Cerebellar nuclear complex (tissue), 1 donor: ENCODE measurements at places on chromosomes 11 and 22.

DNA sequence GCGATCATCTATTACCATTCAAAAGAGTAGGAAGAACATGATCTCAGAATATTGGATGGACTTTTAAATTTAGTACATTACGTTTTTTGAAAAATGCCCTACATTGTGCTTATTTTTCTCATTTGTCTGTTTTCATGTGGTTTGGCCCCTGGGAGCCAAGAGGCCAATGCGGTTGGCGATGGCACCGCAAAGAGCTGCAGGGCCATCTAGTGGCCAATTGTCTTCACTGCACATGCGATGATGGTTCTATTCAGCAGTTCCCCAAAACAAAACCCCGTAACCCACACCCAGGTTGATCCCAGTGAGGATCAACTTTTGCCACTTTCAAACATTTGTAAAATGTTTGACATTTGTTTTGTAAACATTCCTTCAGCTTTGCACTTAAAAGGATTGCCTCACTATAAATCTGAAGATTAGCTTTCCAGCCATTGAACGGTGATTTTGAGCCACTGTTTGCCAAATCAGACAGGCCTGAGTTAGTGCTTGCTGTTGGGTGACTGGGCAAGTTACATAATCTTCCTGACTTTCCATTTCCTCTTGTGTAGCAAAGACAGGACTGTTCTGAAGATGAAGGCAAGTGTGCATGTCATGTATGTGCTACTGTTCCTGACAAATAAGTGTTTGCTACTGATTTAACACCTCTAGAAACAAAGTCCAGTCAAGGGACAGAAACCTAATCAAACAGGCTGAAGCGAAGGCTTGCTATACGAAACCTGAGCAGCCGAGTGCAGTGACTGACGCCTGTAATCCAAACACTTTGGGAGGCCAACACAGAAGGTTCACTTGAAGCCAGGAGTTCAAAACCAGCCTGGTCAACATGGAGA lies 29.2 kb upstream of the XBP1 start:
- no peak for DNase-seq

- no peak for DNase-seq
Measured at GRCh38 chr22:44618400-44618799, 83.6 kb upstream of the PRR5 start.

DNA sequence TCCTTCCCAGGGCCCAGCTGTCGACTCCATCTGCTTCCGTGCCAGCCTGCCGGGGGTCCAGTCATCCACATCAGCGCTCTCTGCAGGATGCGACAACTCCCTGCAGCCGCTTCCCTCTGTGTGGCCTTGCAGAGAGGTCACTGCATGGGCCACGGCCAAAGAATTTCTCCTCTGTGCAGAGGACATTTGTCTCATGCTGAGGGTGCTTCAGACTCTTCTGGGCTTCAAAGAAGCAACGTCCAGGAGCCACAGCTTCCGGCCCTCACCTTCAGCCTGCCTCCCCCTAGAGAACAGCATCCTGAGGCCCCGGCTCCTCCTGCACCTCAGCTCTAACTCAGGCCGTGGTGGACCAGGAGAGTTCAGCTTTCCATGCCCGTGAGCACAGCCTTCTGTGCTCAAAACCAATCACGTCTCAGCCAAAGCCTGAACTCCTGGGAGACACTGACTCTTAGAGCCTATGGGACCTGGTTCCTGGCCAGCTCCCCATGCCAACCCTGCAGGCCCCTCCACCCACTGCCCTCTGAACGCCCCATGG lies 258.9 kb downstream of the BRD1 start:
- no peak for DNase-seq

DNA sequence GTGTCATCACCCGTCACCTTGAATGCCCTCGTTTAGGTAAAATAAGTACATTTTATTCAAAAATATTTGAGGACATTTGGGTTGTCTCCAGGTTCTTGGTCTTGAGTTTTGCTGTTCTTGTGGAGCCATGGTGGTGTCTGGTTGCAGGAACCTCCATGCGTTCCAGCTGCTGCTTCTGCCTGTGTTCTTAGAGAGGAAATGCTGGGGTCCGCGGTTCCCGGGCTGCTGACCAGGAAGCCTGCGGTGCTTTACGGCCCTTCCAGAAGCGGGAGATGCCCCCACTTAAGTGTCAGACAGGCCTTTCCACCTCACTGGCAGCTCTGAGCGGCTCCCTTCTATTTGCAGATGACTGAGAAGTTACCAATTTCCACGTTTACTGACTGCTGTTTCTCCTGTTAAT lies 66.8 kb downstream of the LRP5 start:
- DNase-seq: no peak

GRCh38 chr11:38481391-38481790 lies 1883.4 kb upstream of the RAG2 start:
- DNase-seq: no peak

GRCh38 chr11:33013755-33014154 lies 1.9 kb upstream of the DEPDC7 start:
- DNase-seq: no peak

DNA sequence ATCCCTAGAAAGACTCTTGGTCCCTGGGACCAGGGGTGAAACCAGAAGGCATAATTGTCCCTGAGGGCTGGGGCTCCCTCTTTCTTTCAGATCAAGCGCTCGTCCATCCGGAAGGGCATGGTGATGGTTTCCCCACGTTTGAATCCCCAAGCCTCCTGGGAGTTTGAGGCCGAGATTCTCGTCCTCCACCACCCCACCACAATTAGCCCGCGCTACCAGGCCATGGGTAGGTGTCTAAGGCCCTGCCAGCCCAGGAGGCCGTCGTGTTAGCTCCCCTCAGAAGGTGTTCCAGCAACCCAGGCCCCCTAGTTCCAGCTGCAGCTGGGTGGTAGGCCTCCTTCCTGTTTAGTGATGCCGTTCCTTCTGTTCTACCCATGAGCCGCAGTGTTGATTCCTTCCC lies 21.4 kb downstream of the GTPBP1 start:
- no peak for DNase-seq

DNA sequence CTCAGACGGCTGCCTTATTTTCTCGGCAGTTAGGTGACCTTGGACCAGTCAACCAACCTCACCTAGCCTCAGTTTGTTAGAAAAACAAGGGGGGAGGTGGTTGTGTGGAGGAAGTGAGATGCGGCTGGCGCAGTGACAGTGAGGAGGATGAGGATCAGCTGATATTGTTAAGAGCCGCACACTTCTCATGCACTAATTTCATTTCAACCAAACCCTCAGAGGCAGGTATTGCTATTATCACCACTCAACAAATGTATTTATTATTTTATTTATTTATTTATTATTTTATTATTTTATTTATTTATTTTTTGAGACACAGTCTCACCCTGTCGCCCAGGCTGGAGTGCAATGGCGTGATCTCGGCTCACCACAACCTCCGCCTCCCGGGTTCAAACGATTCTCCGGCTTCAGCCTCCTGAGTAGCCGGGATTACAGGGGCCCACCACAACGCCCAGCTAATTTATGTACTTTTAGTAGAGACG lies 2.1 kb downstream of the LGALS1 start:
- no peak for DNase-seq

DNA sequence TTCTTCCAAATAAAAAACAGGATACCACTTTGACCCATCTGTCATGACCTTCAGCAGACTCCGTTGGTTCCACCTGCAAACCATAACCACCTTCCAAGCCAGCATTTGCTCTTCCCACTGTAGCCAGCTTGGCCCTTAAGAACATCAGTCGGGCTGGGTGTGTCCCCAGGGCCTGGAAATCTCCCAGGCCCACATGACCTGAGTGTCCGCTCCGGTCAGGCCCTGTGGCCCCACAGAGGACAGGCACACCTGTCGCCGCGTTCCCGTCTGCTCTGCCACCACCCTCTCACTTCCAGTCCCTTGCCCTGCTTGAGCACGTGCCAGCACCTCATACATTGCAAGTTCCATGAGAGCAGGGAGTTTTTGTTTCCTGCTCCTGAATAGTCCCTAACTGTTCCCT lies 65.7 kb upstream of the PITPNB start:
- DNase-seq: no peak

GRCh38 chr11:44883277-44883676 lies 67.4 kb downstream of the TP53I11 start:
- DNase-seq: no peak

- DNase-seq: no peak
Measured at GRCh38 chr11:64591257-64592233, 525 bp downstream of the SLC22A12 start.

- DNase-seq: no peak
Measured at GRCh38 chr11:14773755-14774154, 118.3 kb downstream of the CYP2R1 start.

DNA sequence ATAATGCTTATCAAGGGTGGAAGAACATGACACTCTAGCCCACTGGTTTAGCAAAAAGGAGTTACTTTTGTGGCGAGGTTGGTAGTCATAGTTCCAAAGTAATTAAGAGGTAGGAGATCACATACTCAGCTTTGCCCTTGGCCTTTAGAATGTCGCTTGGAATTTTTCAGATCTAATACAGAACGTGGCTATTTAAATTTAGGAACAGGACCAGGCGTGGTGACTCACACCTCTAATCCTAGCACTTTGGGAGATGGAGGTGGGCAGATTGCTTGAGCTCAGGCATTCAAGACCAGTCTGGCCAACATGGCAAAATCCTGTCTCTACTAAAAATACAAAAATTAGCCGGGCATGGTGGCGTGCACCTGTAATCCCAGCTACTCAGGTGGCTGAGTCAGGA lies 26.1 kb upstream of the ZNRF3 start:
- no peak for DNase-seq

GRCh38 chr11:57131080-57131790 lies 50.5 kb upstream of the LRRC55 start:
- no peak for DNase-seq

- DNase-seq: no peak
Measured at GRCh38 chr11:65541093-65541982, 16.5 kb downstream of the SCYL1 start.

DNA sequence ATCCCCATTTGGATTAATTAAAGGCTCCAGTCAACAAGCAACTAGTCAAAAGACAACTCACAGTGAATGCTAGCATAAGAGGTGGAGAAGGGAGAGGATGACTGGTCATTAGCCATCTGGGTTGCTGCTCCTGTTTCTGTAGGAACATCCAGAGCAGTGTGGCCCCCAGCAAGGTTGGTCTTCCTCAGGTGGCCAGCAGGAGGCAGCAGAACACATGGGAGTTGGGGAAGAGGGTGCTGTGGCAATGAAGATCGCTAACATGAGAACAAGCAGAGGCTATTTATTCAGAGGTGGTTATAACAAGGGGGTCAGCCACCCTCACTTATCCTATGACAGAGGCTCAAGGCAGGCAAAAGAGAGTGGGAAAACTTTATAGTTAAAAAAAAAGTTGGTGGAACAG lies 21.3 kb downstream of the IZUMO1R start:
- no peak for DNase-seq

DNA sequence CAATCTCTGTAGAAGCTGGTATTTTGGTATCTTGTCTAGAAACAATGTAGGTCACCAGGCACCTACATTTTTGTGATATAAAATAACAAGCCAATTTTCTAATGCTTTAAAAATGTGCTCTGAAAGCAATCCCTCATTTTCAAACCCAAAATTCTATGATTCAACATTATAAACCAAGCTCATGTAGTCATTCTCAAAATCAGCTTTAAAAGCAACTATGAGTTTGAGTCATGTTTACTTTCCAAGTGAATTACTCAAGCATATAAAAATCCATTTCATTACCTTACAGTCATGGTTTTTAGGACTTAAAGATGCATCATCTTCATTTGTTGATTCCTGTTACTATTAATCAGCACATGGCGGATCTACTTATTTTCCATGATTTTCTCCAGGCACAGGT lies 216.4 kb downstream of the GRM5 start:
- no peak for DNase-seq

DNA sequence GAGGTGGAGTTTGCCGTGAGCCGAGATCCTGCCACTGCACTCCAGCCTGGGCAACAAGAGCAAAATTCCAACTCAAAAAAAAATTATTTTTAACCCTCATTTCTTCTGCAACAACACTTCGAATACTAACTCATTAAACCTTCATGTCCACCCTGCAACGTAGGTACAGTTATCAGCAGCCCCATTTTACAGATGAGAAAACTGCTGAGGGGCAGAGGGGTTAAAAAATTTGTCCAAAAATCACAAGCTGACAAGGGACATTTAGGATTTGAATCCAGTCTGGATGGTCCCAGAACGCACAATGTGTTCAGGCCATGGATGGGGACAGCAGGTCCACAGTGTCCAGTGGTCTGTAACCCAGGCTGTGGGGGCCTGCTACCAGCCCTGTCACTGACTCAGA lies 29.0 kb downstream of the RHOD start:
- DNase-seq: no peak

- DNase-seq: no peak
Measured at GRCh38 chr11:40129266-40129665, 1330.2 kb downstream of the LRRC4C start.
